ENCODE measurements at places on chromosomes 16 and 17. TPM values are rescaled to one million over a fixed set of nuclear protein-coding genes. Genes with fewer than 3 reads are reported as not detected.

CD7 gene
- polyA plus RNA-seq: 1.4 TPM

KRTAP3-3 gene
- polyA plus RNA-seq: not detected

TMEM114 gene
- not detected for polyA plus RNA-seq

PRCD gene
- 10.6 TPM for polyA plus RNA-seq

RTN4RL1 gene
- 0.42 TPM for polyA plus RNA-seq

CPHXL2 gene
- 0.23 TPM for polyA plus RNA-seq

MRPL10 gene
- 49.4 TPM for polyA plus RNA-seq

ALDH3A2 gene
- polyA plus RNA-seq: 57.2 TPM

ENO3 gene
- polyA plus RNA-seq: 14.4 TPM

SERPINF2 gene
- polyA plus RNA-seq: 2.5 TPM

KRT12 gene
- polyA plus RNA-seq: 0.14 TPM

TMC8 gene
- 3.8 TPM for polyA plus RNA-seq

OTOP2 gene
- polyA plus RNA-seq: not detected

MFSD6L gene
- polyA plus RNA-seq: 0.56 TPM

LITAFD gene
- polyA plus RNA-seq: 0.14 TPM

KRT40 gene
- not detected for polyA plus RNA-seq

NPIPB13 gene
- polyA plus RNA-seq: 17.0 TPM

SEPTIN1 gene
- polyA plus RNA-seq: 2.7 TPM

MARCHF10 gene
- polyA plus RNA-seq: 2.6 TPM

NPIPB2 gene
- polyA plus RNA-seq: 9.6 TPM

APOH gene
- polyA plus RNA-seq: 2.6 TPM

HOXB2 gene
- 37.5 TPM for polyA plus RNA-seq

GEMIN4 gene
- polyA plus RNA-seq: 29.6 TPM

MYOCD gene
- 14.6 TPM for polyA plus RNA-seq

GJD3 gene
- polyA plus RNA-seq: not detected

KRT17 gene
- 10.4 TPM for polyA plus RNA-seq

ADAD2 gene
- polyA plus RNA-seq: not detected

DNAH3 gene
- 0.69 TPM for polyA plus RNA-seq

Data from right lung (tissue), 10 donors.